ENCODE measurements at places on chromosomes 7 and 10.

- no peak for DNase-seq
These were observed 82.7 kb downstream of the GNAT3 start for GRCh38 chr7:80429181-80429580.

DNA sequence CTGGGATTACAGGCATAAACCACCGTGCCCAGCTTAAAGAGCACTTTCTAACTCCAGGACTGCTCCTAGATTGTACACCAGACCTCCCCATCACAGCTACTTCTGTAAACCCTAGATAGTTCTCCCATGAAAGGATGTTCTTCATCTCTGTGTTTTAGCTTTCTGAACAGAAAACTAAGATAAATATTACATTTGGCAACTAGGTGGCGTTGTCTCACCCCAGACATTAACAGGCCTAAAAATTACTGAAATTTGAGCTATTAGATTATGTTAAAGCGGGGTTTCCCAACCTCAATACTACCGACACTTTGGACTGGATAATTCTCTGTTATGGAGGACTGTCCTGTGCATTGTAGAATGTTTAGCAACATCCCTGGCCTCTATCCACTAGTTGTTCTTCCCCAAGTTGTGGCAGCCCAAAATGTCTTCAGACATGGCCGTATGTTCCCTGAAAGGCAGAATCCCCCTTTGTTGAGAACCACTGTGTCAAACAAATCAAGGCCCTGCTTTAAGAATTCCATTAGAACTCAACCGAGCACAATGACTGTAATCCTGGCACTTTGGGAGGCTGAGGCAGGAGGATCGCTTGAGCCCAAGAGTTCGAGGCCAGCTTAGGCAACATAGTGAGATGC lies 19.1 kb downstream of the ATOH7 start:
- no peak for DNase-seq

DNA sequence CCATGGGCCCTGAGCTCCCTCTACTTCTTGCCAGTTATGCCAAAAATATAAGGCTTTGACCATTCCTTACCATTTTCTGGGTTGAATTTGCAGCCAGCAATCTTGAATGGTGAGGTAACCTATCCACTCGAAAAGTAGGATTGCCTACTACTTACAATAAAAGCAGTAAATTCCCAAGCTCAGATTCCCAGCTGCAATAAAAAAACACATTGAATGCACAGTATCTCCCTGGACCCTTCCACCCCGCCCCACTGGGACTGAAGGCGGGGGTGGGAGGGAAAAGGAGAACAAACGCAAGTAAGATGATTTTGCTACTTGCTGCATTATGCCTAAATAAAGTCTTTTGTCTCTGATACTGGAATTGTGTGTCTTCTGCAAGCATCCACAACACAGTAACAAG lies 301.9 kb downstream of the HGF start:
- no peak for DNase-seq

DNA sequence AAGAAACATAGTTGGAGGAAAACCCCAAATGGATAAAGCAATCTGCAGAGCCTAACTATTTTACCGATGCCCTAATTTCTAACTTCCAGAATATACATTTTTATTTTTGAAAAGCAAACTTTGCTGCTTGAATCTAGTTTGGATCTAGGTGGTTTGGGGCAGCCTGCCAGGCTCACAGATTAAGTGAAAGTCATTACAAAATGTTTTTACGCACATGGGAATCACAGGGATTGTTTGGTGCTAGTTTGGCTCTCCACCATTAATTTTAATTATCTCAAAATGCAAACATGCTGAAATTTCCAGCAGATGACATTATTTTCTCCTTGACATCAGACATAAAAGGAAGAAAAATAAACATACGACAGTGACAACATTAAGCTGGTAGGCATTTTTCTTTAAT lies 166.7 kb upstream of the INHBA start:
- no peak for DNase-seq
